ENCODE measurements at places on chromosomes 13 and 19.
A peak's percentile ranks its signal among the peaks of the same experiment; 100 is the strongest.

- DNase-seq, result peak; percentile 19
Observed at GRCh38 chr13:91406619-91407018, 8.2 kb downstream of the GPC5 start.

GRCh38 chr13:97280478-97280877, 58.3 kb downstream of the MBNL2 start:
- no peak for DNase-seq

DNA sequence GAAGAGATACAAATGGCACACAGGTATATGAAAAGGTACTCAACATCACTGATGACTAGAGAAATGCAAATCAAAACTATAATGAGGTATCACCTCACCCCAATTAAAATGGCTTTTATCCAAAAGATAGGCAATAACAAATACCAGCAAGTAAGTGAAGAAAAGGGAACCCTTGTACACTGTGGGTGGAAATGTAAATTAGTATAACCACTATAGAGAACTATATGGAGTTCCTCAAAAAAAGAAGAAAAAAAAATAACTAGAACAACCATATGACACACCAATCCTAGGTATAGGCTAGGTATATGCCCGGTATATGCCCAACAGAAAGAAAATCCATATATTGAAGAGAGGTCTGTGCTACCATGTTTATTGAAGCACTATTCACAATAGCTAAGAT, 150.9 kb downstream of the VWA8 start:
- DNase-seq, result no peak

DNA sequence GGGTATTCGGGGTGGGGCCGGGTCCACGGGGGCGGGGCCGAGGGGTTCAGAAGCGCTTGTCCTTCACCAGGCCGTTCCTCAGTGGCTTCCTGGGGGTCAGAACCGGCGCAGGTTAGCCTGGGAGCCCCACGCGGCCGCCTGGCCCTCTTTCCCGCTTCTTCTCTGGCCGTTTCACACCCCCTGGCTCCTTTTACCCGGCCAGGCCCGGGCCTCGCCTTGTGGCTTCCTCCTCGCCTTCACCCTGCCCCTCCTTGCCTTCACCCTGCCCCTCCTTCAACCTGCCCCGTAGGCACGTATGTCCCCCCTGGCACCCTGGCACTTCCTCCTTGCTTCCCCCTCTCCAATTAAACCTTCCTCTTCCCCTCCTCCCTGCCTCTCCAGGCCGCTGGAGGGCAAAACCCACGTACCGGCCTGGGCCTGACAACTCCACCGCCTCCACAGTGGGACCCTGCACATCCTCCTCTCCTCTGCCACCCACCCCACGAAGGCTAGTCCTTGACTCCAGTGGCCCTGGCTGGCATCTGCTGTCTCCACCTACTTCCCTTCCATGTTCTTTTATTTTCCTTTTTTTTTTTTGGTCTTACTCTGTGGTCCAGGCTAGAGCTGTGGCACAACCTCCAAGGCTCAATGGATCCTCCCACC, 25.3 kb downstream of the CERS1 start:
- no peak for DNase-seq

GRCh38 chr19:5867201-5868136, 2.9 kb downstream of the FUT5 start:
- DNase-seq, result no peak

- DNase-seq, result no peak
Observed at GRCh38 chr19:16161840-16162239, 11.5 kb downstream of the CIB3 start.

DNA sequence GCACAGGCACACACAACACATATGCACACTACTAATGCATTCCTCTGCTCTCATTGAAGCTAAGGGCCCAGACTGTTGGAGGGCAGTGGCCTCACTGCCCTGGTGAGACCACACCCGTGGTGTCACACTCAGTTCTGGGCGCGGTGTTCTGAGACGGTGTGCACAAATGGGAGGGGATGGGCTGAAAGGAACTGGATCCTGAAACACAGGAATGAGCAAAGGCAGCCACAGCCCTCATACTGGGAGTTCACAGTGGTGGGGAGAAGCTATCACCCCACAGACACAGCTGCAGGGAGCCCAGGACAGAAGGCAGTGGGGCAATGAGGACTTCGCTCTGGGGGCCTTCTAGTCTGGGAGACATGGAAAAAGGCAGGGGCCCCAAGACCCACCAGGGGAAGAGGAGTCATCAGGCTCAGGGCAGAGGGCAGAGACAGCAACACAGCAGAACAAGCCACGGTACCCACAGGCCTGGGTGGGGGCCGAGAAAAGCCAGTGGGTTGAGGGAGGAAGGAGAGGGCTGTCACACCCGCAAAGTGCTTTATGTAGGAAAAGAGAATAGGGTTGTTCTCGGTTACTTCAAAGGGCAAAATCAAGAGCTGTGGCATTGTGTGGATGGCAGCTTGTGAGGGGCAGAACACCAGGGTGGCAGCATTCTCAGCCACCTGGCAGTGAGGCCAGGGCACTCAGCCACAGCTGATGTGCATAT, 75.4 kb upstream of the GPR183 start:
- no peak for DNase-seq

GRCh38 chr13:42548731-42549551, 25.0 kb upstream of the TNFSF11 start:
- peak; percentile 32 for DNase-seq

GRCh38 chr13:43848001-43848649, 31.4 kb downstream of the CCDC122 start:
- no peak for DNase-seq

- no peak for DNase-seq
Observed at GRCh38 chr19:41734585-41734984, 20.7 kb upstream of the CEACAM6 start.

- no peak for DNase-seq
Observed at GRCh38 chr13:30746791-30747190, 11.4 kb downstream of the ALOX5AP start.

DNA sequence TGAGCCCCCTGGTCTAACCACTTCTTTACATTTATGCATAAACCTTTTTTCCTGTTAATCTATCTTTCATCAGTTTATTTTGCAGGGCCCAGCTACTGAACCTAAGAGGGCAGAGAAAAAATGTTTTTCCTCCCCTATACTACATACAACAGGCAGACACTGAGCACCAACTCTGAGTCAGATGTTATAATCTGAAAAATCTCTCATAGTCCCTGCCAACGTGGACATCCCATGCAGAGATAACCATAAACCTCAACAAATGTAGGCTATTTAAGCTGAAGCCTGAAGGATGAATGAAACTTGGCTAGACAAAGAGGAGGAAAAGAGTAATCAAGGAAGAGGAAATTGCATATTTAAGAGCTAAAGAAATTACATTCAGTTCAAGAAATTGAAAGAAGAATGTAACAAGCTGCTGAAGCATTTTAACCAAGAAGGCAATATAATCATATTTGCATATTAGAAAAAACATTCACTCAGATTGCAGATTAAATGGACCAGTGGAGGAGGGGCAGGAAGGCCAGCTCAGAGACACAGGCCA, 2.6 kb downstream of the NEK3 start:
- no peak for DNase-seq

- no peak for DNase-seq
Observed at GRCh38 chr19:18998276-18998675, 35.0 kb downstream of the SUGP2 start.

- DNase-seq, result no peak
Observed at GRCh38 chr13:42413484-42413815, 141.5 kb downstream of the AKAP11 start.

DNA sequence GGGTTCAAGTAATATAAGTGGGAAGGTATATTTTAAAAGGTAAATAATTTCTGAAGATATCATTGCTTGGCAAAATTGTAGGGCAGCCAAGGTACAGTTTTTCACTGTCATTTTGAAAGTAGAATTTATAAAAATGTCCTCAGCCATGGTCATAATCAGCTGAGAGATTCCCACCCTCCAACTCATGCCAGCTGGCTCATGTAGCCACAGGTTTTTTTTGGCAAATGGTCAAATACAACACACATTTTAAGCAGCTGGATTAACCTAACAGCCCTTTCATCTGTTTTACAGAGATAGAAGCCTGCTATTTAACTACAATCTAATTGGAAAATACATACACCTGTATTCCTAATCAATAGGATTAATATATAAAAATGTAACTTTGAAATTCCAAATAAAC, 619.2 kb upstream of the SGCG start:
- no peak for DNase-seq

DNA sequence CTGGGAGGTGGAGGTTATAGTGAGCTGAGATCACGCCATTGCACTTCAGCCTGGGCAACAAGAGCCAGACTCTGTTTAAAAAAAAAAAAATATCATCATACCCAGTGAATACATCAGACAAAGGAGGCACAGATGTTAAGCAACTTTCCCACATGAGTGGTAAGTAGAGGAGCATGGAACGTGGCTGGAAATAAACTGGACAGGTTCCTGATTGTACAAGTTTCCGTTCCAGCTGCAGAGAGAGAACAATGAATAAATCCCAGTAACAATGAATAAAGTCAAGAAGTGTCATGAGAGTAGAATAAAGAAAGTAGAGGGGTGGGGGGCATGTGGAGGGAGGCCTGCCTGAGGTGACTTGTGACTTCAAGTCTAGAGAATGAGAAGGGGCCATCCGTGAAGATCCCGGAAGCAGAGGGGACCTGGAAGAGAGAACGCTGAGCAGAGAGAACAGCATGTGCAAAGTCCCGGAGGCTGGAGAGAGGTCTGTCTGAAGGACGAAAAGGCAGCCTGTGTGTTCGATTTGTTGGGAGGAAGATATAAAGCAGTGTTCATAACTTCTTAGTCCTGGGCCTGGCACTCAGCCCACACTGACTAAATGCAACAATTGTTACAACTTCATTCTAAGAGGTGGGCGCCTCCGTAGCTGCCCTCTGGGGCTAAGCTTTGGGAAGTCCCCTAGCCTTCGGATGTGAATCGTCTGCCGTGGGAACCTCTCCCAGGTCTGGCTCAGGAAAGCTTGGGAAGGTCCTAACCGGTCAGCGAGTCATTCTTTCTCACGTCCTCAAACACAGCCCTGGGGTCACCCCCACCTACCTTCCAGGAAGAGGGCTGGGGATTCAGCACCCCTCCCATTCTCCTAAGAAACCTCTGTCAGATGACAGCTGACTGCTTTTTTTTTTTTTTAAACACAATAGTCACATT, 15.3 kb upstream of the ARHGEF18 start:
- DNase-seq, result no peak

DNA sequence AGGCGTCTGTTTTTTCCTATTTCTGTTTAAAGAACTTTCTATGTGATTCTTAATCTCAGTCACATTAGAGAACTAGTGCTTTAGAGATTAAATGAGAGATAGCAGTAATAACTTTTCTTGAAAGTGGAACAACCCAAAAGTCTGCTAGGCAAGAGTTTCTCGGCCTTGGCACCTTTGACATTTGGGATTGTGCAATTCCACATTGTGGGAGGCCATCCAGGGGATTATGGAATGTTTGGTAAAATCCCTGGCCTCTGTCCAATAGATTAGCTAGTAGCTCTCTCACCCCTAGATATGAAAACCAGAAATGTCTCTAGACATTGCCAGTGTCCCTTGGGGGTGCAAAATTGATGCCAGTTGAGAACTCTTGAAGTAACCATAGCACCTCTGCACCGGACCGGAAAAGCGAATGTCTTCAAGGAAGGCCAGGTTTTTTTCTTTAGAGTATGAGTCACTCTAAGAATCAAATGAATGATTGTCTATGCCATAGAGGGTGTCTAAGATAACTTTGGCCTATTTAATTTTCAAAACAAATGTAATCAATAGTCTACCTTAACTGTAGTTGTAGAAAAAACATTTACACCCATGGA, 45.0 kb upstream of the IL17D start:
- no peak for DNase-seq

DNA sequence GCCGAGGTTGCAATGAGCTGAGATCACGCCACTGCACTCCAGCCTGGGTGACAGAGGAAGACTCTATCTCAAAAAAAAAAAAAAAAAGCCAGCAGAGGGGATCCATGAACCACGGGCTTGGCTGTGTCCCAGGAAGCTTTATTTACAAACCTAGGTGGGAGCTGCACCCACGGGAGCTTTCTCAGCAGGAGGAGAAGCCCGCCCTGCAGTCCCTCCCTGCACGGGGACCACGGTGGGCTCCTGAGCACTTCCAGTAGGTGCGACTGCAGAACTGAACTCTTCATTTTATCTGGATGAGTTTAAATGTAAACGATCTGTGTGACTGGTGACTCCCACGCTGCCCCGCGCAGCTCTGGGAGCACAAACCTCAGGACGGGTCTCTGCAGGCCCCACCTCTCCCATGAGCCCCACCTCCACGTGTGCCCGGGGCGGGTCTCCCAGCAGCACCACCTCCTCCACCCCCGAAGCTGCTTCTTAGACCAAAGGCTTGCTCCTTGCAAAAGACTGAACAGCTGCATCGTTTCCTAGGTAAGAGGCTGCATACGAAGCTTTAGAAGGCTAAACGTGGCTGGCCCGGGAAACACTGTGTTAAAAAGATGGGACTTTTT, 66.4 kb downstream of the SPACA7 start:
- DNase-seq, result peak; percentile 1

DNA sequence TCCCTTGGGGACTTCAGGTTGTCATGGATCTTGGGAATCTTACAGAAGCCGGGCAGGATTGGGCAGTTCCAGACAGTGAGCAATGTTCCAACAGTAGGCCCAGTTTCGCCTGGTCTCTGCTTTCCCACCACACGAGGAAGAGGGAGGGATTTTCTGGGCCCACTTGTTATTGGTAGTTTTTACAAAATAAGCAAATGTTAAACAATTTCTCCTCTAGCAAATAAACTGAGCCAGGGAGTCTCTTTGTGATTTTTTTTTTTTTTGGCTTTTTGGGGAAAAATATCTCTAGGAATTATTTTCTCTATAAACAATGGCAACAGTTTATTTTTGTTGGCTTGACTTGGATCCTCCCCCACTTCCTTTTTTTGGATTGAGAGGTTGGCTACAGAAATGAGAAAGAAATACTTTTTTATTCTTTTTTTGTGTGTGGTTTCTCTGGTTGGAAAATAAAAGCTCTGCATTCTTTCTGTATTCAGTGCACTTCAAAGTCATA, 89.3 kb downstream of the TM9SF2 start:
- no peak for DNase-seq

DNA sequence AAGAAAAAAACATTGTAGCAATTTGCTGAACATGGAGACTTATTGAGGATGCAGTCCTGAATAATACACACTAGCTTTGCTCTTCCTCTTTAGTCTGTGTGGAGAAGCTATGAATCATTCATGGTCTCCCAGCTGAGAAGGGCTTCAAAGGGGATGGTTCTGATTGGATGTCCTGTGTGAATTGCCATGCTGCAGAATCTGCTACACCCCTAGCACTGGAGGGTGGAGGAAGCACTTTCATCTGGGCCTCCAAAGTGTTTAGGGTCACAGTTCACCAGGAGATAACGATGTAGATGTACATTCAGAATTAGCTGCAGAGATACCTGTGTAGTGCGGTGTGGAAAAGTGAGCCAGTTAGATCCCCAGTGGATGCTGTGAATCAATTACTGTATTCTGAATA, 321.1 kb upstream of the EDNRB start:
- no peak for DNase-seq

GRCh38 chr19:46862503-46862834, 1.7 kb downstream of the ARHGAP35 start:
- DNase-seq, result no peak

- DNase-seq, result no peak
Observed at GRCh38 chr19:35935911-35936737, at the start of gene LRFN3. TSS of gene LRFN3 (plus strand) at chr19:35936374. CDS start at chr19:35939426, 3,052 bp downstream.
